ENCODE measurements at places on chromosomes 6 and 20.
A peak's percentile ranks its signal among the peaks of the same experiment; 100 is the strongest.

GRCh38 chr20:62425281-62426058 lies 1.9 kb downstream of the RBBP8NL start:
- DNase-seq = no peak

DNA sequence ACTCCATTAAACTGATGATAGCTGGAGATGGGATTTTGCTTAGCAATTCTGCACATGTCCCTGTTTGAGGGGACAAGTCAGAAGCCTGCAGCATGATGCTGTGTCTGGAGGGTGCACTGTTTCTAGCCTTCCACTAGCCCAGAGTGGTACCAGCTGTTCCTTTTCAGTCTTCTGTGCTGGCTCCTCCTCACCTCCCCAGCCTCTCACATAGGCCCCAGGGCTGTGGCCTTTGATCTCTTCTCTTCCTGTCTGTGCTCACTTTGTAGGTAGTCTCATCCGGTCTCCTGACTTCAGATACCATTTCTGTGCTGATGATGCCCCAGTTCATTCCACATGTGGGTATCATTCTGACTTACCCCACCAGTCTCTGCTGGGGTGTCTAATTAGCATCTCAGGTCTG lies 126.3 kb downstream of the HIVEP1 start:
- DNase-seq = no peak

DNA sequence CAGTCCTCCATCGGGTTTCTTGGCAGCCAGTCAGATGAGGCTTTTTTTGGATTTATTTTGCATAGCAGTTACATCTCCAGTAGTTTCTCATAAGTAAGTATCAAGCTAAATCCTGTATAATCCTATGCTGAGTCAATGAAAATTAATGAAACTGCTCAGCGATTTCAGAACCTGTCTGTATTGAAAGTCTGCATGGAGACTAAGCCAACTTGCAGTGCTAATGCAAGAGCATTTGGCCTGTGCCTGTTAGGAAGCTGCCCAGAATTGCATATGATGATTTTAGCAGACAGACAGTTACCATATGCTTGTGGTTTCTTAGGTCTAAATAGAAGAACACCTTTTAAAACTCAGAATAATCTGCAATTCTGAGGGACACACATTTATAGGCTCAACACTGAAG lies 25.2 kb upstream of the LRRN4 start:
- no peak for DNase-seq

DNA sequence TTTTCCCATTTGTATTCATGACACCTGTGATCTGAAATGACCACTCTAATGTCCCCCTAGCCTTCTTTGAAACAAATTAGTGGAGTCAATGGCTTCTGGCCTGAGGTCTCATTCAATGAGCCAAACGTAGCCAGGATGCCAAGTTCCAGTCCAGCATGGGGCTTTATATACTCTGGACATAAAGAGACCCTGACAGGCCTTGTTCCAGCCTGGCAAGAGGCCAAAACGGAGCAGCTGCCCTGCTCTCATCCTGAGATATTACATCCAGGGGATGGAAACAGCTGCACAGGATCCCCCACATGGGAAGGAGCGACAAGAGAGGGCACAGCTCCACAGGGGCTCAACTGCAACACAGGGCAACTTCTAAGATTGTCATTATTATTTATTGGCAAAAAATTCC lies 437.8 kb downstream of the CDH26 start:
- no peak for DNase-seq

DNA sequence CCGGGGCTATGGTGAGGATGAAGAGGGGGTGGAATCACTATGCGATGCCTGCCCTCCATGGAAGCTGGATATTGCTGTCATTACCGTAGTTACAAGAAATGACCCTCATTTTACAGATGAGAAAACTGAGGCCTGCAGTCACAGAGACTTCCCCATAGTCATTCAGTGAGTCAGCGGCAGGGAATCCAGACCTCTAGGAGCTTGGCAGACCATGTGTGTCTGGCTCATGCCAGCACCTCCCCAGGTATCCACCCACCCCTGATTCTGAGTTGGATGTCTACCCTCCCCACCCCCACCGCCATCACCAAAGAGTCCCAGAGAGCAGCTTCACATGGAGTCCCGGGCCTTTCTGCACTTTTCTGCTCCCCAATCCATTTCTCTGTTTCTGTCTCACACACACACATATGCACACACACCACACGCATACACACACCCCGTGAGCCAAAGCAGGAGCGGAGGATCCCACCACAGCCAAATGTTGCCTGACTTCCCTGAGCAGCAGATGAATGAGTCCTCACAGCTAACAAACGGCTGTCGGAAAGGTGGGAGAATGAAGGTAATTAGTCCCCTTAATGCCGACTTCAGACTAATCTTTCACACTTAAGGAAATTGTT lies 24.8 kb downstream of the CDH22 start:
- no peak for DNase-seq

DNA sequence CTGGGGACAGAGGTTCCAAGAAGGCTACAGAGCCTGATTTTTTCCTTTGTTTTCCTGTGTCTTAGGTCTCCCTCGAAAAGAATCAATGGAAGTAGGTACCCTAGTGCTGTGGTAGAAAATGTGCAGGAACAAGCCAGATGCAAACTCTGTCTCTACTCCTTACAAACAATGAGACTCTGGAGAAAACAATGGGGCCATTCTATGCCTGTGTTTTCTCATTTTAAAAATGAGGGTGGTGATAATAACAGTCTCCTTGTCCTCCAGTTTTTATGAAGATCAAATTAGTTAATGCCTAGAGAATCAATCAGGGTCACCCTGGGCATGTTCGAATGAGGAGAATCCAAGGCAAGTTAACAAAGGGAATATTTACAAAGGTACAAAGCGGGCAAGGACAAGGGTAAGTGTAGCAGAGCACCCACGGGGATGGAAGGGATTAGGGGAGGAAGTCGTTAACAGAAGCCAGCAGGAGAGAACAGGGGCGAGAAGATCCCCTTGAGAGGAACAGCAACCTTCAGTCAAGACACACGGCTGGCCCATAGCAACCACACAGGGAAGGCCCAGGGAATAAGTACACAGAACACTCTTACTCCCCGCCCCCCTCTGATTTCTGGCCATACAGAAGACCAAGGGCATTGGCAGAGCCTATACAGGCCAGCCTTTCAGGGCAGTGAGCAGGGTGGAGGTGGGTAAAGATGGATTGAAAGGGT lies 342.8 kb downstream of the PTPRT start:
- DNase-seq = no peak

DNA sequence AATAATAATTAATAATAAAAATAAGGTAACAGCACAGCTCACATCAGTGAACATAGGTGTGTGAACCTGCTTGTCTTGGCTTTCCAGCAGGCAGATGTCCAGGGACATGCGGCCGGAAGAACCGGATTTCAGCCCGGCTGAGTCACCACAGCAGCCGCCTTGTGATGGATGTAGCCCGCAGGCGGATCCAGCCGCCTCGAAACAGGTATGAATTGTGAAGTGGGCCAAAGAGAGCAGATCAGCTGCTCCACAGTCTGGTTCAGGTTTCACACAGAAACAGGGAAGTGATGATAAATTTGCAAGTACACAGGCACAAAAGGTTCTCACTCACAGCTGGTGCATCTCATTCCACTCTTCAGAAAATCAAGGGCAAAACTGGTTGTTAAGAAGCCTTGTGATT lies 55.1 kb downstream of the ID4 start:
- peak; percentile 73 for DNase-seq

All from NCI-H187 (cell line).